ENCODE measurements at places on chromosomes 6 and 20.

GRCh38 chr6:44868335-44868668 is 459.8 kb upstream of the RUNX2 start:
- DNase-seq = no peak

GRCh38 chr20:58240471-58240870 is 12.0 kb upstream of the ANKRD60 start:
- DNase-seq = no peak

DNA sequence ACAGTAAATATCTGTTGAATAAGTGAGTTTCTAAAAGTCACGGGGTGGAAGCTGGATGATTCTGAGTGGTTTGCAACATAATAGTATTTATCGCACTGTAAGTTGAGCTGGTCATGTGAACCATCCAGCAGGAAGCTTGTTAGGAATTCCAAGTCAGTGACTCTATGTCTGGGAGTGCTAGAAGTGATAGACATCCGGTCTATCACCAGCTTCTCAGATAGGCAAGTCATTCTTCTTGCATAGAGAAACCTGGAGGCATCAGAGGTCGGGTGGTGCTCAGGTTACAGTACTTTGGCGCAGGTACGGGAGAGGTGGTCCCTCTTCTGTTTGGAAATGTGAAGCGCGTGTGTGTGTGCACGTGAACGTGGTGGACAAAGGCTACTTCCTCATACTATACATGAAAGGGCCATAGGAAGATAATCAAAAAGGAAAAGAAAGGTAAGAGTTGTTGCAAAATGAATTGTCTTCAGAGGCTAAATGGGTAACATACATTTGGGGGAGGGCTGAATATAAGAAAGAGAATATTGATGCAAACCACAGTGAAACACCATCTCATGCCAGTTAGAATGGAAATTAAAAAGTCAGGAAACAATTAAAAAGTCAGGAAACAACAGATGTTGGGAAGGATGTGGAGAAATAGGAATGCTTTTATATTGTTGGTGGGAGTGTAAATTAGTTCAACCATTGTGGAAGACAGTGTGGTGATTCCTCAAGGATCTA is 299.3 kb upstream of the ZFP64 start:
- DNase-seq = no peak

DNA sequence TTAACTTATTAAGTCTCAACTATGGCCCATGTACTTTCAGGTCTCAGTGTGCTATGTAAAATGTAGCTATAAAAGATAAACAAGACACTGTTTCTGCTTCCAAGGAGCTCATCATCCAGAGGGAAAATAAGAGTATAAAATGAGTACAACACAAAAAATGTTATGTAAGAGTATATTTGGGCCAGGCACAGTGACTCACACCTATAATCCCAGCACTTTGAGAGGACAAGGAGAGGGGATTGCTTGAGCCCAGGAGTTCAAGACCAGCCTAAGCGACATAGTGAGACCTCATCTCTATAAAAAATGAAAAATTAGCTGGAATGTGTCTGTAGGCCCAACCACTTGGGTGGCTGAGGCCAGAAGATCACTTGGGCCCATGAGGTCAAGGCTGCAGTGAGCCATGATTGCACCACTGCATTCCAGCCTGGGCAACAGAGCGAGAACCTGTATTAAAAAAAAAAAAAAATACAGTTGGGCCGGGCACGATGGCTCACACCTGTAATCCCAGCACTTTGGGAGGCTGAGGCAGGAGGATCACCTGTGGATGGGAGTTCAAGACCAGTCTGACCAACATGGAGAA is 124.0 kb downstream of the EDN1 start:
- DNase-seq = no peak

DNA sequence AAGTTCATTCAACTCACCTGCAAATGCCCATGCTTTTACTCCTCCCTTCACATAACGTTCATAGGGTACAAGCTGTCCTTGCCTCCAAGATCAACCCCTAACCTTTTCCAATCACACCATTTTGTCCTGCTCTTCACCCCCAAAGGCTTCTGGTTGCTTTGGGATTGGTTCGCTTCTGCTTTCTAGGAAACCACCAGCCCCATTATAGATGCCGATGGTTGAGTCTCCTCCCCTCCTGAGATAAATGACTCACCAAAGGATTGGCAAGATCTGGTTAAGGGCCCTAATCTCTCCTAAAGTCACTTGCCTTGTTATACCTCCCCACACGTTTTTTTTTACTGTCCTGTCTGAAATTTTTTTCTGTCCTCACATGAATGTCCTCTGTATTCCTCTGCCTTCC is 311.4 kb downstream of the HACE1 start:
- no peak for DNase-seq

GRCh38 chr6:36912586-36912985 is 26.8 kb downstream of the C6orf89 start:
- peak; percentile 46 for DNase-seq

DNA sequence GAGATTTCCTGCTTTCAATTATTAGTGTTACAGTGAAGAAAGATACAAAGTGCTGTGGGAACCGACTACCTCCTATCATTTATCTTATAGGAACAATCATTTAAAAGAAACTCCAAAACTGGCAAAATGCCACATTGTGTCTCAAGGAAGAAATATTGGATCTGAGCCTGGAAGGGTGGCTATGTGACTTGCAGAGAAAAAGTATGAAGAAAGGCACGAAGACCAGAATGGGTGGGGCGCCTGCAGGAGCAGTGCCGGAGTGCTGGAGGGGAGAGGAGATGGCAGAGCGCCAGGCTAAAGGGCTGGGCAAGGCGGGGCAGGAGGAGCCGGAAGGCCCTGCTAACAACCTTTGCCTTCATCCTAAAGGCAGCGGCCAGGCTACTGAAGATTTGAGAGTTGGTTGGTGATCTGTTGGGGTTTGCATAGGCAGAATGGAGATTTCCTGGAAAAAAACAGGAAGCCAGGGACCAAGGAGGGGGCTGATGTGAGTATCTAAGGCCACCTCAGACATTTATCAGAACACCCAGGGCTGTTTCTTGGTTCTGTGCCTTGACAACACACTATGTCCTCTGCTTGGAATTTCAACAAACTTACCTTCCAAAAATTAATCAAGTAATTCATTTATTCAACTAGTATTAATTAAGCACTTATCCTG is 125.6 kb downstream of the MAFB start:
- DNase-seq = no peak

DNA sequence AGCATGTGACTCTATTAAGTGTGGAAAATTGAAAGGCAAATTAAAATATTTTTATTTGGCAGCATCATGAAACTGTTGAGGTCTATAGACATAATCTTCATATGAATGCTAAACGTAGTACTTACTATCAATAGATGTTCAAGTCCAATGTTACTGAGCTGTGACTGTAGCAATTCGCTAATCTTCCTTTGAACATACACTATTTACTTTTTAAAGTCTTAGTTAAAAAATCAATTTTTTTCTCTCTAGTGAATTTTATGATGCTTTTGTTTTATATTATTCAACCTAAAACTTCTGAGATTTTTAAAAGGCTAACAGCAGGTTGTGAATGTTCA is 85.2 kb upstream of the ELOVL5 start:
- no peak for DNase-seq

DNA sequence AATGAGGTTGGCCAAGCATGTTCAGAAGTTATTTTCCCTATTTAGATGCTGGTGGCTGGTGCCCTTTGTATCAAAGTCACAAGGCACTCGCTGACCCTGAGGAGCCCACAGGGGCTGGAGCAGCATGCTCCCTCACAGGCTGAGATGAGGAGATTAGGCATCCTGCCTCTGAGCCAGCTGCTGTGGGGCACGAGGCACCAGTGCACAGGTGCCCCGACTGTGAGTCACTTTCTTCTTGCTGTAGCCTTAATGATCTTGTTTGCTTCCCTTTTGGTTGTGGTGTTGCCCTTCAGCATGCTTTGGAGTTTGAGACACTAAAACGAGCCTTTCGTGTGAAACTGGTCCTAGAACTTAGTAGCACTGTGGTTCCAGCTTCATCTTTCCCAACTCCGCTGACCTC is 4.3 kb downstream of the PSMG4 start:
- DNase-seq = no peak

DNA sequence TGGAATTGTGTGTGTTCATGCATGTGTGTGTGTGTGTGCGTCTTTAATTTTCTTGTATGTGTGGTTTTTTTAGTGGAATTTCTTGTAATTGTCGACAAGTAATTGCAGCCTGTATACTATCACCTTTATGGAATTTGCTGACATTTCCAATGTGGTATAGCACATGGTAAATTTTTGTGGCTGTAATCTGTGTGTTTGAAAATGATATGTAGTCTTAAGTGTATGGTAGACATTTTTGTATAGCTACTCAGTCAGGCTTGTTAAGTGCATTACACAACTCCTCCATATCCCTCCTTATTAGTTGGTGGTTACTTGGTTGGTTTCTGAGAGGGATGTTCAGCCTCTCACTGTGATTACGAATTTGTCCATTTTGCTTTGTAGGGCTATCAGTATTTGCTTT is 384.5 kb upstream of the HSF2 start:
- DNase-seq = no peak

- DNase-seq = no peak
Observed at GRCh38 chr20:45061244-45061643, 39.7 kb downstream of the KCNS1 start.

GRCh38 chr6:154164397-154164796 is 125.4 kb downstream of the OPRM1 start:
- DNase-seq = no peak

GRCh38 chr6:43060034-43060754 is 763 bp downstream of the KLC4 start:
- no peak for DNase-seq

- no peak for DNase-seq
Observed at GRCh38 chr20:50713657-50714101, 17.7 kb upstream of the PARD6B start.

DNA sequence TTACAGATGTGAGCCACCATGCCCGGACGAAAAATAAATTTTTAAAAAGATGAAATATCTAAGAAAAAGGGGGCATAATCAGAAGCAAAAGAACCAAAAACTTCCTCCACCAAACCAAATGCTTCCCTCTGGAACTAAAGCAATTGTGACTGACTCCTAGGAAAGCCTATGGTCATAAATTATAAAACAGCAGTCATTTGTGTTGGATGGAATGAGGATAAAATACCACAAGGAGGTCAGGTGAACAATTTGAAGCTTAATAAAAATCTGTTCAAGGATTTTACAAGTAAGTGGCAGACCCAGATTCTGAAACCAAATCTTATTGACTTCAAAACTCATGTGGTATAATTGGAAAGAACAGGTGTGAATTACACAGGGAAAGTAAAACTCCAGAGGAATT is 114.5 kb downstream of the KIF13A start:
- DNase-seq = no peak
